ENCODE measurements at places on chromosomes 7 and 10.

DNA sequence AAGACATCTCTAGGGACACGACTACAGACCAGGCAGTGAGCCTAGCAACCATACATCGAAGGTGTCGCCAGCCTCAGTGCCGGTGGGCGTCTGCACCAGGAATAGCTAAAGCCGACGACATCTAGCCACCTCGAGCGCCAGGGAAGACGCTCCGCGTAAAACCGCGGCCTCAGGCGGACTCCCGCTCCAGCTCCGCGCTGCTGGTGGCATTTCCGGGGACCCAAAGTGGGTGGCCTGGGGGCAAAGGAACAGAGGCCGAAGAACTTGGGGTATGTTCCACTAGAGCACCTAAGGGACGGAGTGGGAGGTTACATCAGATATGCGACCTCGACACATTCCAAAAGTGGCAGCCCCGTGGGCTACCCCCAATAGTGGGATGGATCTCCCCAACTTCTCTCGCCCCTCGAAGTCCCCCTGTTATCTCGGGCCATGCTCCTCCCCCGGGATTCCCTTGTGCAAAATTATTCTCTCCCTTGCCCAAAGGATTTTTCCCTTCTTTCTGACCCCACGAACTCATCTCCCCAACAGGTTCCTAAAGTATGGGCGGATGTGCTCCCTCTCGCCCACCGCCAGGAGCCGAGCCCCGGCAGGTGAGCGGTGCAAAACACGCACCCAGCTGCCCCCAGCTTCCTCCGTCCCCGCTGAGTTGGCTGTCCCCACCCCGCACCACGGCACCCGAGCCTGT, 1.2 kb downstream of the KCNMA1 start:
- H3K27me3 ChIP-seq, result peaks cover 59% of the 10 kb centered on the region
- no peak overlapping the region for H3K4me3 ChIP-seq
- no peak for DNase-seq
- H3K27ac ChIP-seq, result no peak overlapping the region
- no peaks in the 10 kb centered on the region for H3K36me3 ChIP-seq

GRCh38 chr10:95845411-95845810, 62.4 kb upstream of the CC2D2B start:
- DNase-seq, result no peak

GRCh38 chr10:24556750-24557742, 166.6 kb downstream of the ARHGAP21 start:
- no peaks in the 10 kb centered on the region for H3K4me1 ChIP-seq
- no peaks in the 10 kb centered on the region for H3K27me3 ChIP-seq
- H3K27ac ChIP-seq, result no peak overlapping the region
- no peak for DNase-seq

- no peaks in the 10 kb centered on the region for H3K36me3 ChIP-seq
- no peak for DNase-seq
- H3K4me3 ChIP-seq, result no peak overlapping the region
- no peaks in the 10 kb centered on the region for H3K4me1 ChIP-seq
- H3K27ac ChIP-seq, result no peak overlapping the region
- H3K27me3 ChIP-seq, result peaks cover 4% of the 10 kb centered on the region
Measured at GRCh38 chr7:157271991-157272324, 64.8 kb upstream of the DNAJB6 start.

DNA sequence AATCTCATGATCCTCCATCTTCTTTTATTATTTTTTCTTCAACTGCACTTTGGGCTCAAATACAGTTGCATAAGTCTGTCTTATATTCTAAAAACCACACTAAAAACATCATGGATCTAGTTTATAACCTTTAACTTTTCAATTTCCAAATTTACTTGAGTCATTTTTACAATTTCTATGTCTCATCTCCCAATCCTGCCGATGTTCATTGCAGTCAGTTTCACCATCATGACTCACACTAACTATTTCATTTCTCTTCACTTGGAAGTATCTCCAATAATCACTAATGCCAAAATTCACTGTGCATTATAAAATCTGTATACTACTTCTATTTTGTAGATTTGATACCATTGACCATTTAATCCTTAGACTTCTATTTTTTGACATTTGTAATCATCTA, 806.9 kb upstream of the SORCS1 start:
- no peaks in the 10 kb centered on the region for H3K36me3 ChIP-seq
- DNase-seq, result no peak
- H3K27ac ChIP-seq, result no peak overlapping the region
- no peak overlapping the region for H3K4me3 ChIP-seq
- no peaks in the 10 kb centered on the region for H3K27me3 ChIP-seq

Data from T-cell (primary cell).